A549 (cell line): ENCODE measurements at places on chromosomes 1 and 21. TPM values are rescaled to one million over a fixed set of nuclear protein-coding genes. Genes with fewer than 3 reads are reported as not detected.

Gene PLEKHN1
- polyA plus RNA-seq: 3.2 to 3.6 TPM (median 3.4 TPM) in 3 replicates

GRCh38 chr21:25925936-25926335, 191.2 kb downstream of the GABPA start:
- no peak for DNase-seq

DNA sequence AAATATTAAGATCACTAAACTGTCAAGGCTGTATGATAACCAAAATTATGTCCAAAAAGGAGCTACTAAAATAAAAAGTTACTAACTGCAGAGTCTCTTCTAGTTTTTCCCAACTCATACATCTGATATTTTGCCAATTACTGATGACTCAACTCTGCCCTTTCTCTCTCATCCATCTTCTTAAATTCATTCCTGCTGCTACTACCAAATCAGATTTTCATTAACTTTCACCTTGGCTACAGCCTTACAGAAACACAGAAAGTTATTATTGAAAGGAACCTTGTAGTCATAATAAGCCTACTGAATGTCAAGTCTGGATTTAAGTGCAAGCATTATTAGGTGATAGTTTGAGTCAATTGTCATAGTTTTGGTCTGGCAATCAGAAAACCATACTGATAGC, 273.1 kb downstream of the DPYD start:
- no peak for DNase-seq

- DNase-seq: no peak
Observed at GRCh38 chr1:200767321-200767720, 28.6 kb downstream of the CAMSAP2 start.

DNA sequence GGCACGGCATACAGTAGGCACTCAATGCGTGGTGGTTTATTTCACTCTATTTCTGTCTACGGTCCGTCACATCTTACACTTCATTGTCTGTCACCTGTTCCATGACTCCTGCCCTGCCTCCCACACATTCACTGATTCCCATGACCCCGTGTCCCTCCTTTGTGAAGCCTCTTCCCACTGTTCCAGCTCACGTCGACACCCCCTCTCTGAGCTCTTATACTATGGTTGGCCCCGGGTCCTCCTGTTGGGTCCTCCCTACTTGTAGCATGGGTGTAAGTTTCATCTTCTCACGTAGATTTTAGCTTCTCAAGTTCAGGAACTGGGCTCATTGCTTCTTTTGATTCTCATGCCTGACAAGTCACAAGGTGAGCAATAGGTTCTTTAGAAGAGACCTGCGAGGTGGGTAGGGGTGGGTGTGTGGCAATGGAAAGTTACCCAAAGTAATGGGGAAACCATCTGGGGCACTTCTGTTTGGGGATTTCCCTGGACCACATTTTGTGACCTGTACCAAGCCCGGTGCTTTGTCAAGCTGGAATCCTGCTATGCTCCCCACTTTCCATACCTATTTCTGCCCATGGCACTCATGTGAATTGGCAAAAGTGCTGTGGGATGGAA, 22.1 kb upstream of the IL10 start:
- no peak for DNase-seq

GRCh38 chr1:15900662-15901279, 53.3 kb downstream of the SPEN start:
- DNase-seq: no peak

GRCh38 chr1:33275706-33276572, 19.6 kb downstream of the ZNF362 start:
- no peak for DNase-seq
